Activated CD4-positive, alpha-beta memory T cell treated with anti-CD3 and anti-CD28 coated beads for 36 hours (primary cell): ENCODE measurements at places on chromosomes 4 and X. TPM values are rescaled to one million over a fixed set of nuclear protein-coding genes. Genes with fewer than 3 reads are reported as not detected.

DNA sequence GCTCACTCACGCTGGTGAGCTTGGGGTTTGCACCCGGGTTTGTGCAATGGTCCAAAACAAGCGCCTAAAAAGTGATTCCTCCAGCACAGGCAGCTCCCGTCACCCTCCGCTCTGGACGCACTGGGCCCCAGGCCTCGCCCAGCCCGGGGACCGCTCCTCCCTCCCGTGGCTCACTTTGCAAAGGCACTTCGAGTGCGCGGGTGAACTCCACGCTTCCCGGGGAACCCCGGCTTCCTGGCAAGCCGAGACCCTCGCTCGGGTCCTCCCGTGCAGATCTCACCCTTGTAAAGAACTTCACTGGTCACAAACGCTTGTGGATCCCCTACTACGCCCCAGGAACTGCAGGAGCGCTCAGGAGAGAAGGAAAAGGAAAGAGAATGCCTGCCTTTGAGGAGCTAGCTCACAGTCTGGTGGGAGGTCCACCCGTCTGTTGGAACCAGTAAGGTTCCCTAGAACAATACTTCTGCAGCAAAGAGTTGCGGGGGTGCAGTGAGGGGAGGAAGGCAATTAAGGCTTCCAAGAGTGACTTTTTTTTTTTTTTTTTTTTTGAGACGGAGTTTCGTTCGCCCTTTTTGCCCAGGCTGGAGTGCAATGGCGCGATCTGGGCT, at the start of gene CTPS2:
TSS of gene CTPS2 (minus strand) at position 122 of the 608 bp plus-strand sequence. CDS start 9,767 bp downstream, outside the sequence.
- peak within 1 kb of the TSS; percentile 78 for H3K4me3 ChIP-seq
- peaks cover 14% of the 10 kb centered on the region for H3K4me1 ChIP-seq
- H3K27ac ChIP-seq: peak within 1 kb of the TSS; percentile 60
- no peaks in the 10 kb centered on the region for H3K27me3 ChIP-seq

DNA sequence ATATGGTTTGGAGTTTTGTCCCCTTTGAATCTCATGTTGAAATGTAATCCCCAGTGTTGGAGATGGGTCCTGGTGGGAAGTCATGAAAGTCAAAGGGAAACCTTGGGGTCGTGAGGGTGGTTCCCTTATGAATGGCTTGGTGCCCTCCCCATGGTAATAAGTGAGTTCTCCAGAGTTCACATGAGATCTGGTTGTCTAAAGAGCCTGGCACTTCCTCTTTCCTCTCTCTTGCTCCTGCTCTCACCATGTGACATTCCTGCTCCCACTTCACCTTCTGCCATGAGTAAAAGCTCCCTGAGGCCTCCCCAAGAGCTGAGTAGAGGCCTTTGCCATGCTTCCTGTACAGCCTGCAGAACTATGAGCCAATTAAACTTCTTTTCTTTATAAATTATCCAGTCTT, 5.5 kb upstream of the IL15 start:
- H3K36me3 ChIP-seq: no peaks in the 10 kb centered on the region
- H3K27me3 ChIP-seq: peaks cover 2% of the 10 kb centered on the region
- no peak for DNase-seq
- H3K27ac ChIP-seq: no peak overlapping the region
- peaks cover 3% of the 10 kb centered on the region for H3K4me1 ChIP-seq

- no peak overlapping the region for H3K27ac ChIP-seq
- no peaks in the 10 kb centered on the region for H3K4me1 ChIP-seq
- peaks cover 4% of the 10 kb centered on the region for H3K27me3 ChIP-seq
- no peaks in the 10 kb centered on the region for H3K36me3 ChIP-seq
- H3K4me3 ChIP-seq: no peak overlapping the region
- DNase-seq: no peak
Measured at GRCh38 chr4:153257991-153258390, 53.7 kb downstream of the TRIM2 start.

DNA sequence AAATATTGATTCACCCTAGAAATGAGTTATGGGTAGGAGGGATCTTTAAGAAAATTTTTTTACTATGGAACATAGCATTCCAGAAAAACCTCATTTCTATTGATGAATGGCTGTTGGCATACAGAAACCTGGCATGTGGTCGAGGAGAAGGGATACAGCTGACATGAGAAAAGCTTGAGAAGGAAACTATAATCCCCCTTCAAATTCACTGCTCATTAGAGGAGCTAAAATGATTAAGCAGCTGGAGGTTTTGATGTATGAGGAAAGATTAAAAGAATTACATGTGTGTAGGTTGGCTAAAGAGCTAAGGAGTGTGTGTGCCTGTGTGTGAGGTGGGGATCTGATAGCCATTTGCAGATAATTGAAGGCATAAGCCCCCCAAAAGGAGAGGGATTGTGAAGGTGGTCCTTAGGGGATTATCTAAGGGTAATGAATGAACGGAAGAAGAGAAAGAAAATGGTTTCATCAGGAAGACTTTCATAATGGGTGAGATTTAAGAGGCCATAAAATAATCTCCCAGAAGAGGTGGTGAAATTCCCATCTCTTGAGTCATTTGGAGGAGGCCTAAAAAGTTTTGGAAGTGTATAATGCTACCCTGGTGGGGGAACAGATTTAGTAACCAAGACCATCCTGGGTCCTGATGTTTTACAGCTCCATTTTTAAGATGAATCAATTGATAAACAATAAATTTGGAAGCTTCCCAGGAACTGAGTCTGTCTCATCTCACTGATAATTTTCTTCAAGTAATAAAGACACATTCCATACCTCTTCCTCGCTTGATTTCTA, 272.0 kb upstream of the HAND2 start:
- no peaks in the 10 kb centered on the region for H3K4me1 ChIP-seq
- H3K27me3 ChIP-seq: no peaks in the 10 kb centered on the region
- H3K4me3 ChIP-seq: no peak overlapping the region
- no peak for DNase-seq

- no peaks in the 10 kb centered on the region for H3K4me1 ChIP-seq
- H3K27me3 ChIP-seq: no peaks in the 10 kb centered on the region
- H3K4me3 ChIP-seq: no peak overlapping the region
- no peak overlapping the region for H3K27ac ChIP-seq
Measured at GRCh38 chr4:24243641-24244040, 340.7 kb downstream of the DHX15 start.

ATOH1 gene
- total RNA-seq: not detected
